ENCODE measurements at places on chromosomes 1 and 21.

DNA sequence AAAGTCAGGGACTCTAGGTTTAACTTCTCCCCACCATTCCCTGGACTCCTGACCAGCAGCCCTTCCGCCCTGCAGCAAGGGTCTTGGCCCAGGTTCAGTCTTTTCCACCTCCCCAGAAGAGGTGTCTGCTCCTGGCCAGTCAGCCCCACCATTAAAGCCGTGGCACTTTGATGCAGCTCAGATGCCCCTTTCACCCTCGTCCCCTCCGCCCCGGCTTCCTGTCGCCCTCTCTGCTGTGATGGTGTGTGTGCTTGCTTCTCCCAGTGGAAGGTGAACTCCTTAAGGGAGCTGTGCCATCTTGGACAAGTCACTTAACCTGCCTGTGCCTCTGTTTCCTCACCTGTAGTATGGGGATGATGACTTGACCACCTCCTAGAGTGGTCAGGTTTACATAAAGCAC is 17.8 kb upstream of the TTC4 start:
- no peak for DNase-seq
- H3K27ac ChIP-seq, result no peak overlapping the region
- H3K27me3 ChIP-seq, result no peaks in the 10 kb centered on the region
- H3K36me3 ChIP-seq, result no peaks in the 10 kb centered on the region

- H3K27me3 ChIP-seq, result no peaks in the 10 kb centered on the region
- H3K4me1 ChIP-seq, result no peaks in the 10 kb centered on the region
- no peak for DNase-seq
Observed at GRCh38 chr1:213448360-213448759, 397.3 kb downstream of the RPS6KC1 start.

DNA sequence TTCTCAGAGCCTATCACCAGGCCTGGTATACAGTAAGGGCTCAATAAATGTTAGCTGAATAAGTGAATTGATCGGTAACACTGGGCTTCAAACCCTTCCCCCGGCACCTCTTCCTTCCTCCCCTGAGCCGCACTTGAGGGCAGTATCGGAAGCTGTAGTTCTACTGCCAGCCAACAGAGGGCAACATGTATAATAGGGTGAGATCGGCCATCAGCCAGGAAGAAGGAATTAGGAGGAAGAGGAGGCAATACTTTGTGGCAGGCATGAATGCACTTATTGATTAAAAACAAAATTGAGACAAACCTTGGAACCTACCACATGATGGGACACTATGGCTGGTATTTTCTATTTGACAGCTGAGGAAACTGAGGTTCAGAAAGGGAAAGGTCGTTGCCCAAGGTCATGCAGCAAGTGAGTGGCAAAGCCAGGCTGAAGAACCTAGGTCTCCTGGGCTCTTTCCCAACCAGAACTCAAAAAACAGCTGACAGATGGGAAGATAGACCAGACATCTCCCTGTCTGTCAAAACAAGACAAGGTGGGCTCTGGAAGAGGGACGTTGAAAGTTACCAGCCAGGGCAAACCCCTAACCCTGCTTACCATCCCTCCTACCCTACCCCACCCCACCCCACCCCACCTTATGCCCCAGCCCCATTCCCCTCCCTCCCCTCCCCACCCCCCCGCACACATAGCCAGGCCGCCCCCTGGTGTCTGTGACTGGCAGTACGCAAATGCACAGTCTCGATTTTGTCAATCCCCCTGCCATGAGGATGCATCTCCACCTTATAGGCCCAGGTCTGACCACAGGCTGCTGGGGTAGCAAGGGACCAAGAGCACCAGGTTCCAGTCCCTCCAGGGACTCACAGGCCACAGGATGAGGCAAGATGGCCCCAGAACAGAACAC is 107.3 kb upstream of the RUNX3 start:
- peaks cover 28% of the 10 kb centered on the region for H3K4me1 ChIP-seq
- H3K36me3 ChIP-seq, result no peaks in the 10 kb centered on the region
- peak overlapping the region; percentile 9 for H3K27ac ChIP-seq
- peaks cover 14% of the 10 kb centered on the region for H3K27me3 ChIP-seq

GRCh38 chr1:12678820-12679219 is 34.9 kb downstream of the AADACL4 start:
- H3K4me1 ChIP-seq, result no peaks in the 10 kb centered on the region
- no peak for DNase-seq
- H3K27me3 ChIP-seq, result peaks cover 6% of the 10 kb centered on the region
- H3K4me3 ChIP-seq, result no peak overlapping the region
- H3K27ac ChIP-seq, result no peak overlapping the region

GRCh38 chr1:47675721-47676120 is 237.9 kb downstream of the FOXD2 start:
- H3K4me1 ChIP-seq, result no peaks in the 10 kb centered on the region
- no peak overlapping the region for H3K27ac ChIP-seq
- no peaks in the 10 kb centered on the region for H3K36me3 ChIP-seq
- H3K4me3 ChIP-seq, result no peak overlapping the region
- peaks cover 4% of the 10 kb centered on the region for H3K27me3 ChIP-seq

DNA sequence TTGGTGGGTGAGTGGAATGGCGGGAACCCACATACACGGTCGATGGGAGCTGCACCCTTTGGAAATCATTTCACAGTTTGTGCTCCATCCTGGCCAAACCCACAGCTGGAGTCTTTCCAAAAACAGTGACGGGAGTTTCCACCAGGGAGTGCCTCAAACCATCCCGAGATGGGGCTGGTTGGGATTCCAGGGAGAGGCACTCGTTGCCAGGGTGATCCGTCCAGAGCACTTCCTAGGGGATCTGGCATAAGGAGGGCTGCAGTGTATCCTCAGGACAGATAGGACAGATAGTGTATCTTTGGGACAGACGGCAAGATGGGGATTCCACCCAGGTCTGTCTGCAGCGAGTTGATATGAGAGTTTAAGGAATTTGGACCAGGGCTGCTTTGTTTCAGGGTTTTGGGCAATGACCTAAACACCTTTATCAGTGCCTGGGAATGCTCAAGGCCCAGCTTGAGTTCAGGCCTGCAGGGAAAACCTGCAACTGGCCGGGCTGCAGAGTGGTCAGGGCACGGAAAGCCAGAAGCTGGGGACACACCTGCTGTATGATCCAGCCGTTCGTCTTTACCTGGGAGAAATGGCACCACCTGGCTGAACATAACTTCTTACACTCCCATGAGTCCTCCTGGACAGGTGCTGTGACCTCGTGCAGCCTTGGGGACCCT is 3.4 kb upstream of the POFUT2 start:
- H3K27me3 ChIP-seq, result peaks cover 5% of the 10 kb centered on the region
- H3K27ac ChIP-seq, result no peak overlapping the region
- no peak for DNase-seq
- H3K4me1 ChIP-seq, result peaks cover 5% of the 10 kb centered on the region
- no peaks in the 10 kb centered on the region for H3K36me3 ChIP-seq
- H3K4me3 ChIP-seq, result no peak overlapping the region

- H3K27me3 ChIP-seq, result no peaks in the 10 kb centered on the region
- no peak overlapping the region for H3K27ac ChIP-seq
- peaks cover 15% of the 10 kb centered on the region for H3K36me3 ChIP-seq
Observed at GRCh38 chr1:36380143-36380619, 5.5 kb downstream of the STK40 start.

- no peaks in the 10 kb centered on the region for H3K27me3 ChIP-seq
- no peak for DNase-seq
- H3K36me3 ChIP-seq, result no peaks in the 10 kb centered on the region
- H3K4me1 ChIP-seq, result no peaks in the 10 kb centered on the region
- no peak overlapping the region for H3K27ac ChIP-seq
Observed at GRCh38 chr1:14514739-14515138, 83.7 kb upstream of the KAZN start.

- no peak overlapping the region for H3K27ac ChIP-seq
- DNase-seq, result no peak
- no peaks in the 10 kb centered on the region for H3K27me3 ChIP-seq
- peaks cover 4% of the 10 kb centered on the region for H3K36me3 ChIP-seq
- H3K4me3 ChIP-seq, result no peak overlapping the region
Observed at GRCh38 chr1:172178886-172179285, 241.6 kb upstream of the C1orf105 start.

- no peak overlapping the region for H3K4me3 ChIP-seq
- no peak for DNase-seq
- H3K4me1 ChIP-seq, result no peaks in the 10 kb centered on the region
- H3K27ac ChIP-seq, result no peak overlapping the region
- H3K36me3 ChIP-seq, result no peaks in the 10 kb centered on the region
Observed at GRCh38 chr1:207002724-207003146, 29.8 kb downstream of the C1orf116 start.

DNA sequence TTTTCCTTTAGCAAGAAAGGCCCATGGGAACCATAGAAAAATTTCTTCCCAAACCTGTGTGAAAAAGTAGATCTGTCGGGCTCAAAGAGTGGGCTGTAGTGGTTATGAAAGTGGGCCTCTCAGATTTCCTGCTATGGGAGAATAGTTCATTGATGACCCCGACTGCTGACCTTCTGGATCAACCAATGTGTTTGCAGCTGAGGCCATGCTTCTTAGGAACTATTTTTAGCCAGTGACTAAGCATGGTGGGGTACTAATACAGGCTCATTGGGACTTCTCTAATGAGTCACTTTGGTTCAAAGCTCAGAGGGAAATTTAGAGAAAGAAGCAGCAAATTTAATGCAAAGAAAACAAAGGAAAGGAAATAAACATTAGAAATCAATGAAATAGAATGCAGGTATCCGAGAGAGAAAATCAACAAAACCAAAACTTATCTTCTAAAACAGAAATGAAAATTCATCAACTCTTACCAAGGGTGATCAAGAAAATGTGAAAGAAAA is 12.6 kb upstream of the PSMA5 start:
- H3K27ac ChIP-seq, result no peak overlapping the region
- H3K4me1 ChIP-seq, result no peaks in the 10 kb centered on the region
- H3K4me3 ChIP-seq, result no peak overlapping the region
- no peak for DNase-seq
- H3K36me3 ChIP-seq, result no peaks in the 10 kb centered on the region
- peaks cover under 1% of the 10 kb centered on the region for H3K27me3 ChIP-seq
